ENCODE measurements at places on chromosomes 6 and 20.

GRCh38 chr6:138410048-138410735 is 6.2 kb downstream of the HEBP2 start:
- no peak for DNase-seq

GRCh38 chr6:108132863-108133262 is 33.0 kb upstream of the NR2E1 start:
- no peak for DNase-seq

DNA sequence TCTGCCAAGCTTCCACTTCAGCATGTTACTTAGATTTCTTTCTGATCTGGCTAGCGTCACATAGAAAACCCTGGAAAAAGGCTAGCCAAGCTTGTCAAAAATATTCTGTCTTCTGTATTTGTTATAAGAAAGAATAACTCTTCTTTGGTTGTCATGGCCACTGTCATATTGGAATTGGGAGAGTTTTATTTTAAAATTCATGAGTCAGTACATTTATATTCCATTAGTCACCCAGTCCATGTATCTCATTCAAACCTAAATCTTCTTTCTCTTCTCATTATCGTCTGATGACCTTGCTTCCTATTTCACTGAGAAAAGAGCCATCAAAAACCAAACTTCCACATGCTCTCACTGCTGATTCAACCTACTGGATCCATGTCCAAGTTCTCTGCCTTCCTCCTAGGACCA is 65.7 kb downstream of the EPM2A start:
- no peak for DNase-seq

DNA sequence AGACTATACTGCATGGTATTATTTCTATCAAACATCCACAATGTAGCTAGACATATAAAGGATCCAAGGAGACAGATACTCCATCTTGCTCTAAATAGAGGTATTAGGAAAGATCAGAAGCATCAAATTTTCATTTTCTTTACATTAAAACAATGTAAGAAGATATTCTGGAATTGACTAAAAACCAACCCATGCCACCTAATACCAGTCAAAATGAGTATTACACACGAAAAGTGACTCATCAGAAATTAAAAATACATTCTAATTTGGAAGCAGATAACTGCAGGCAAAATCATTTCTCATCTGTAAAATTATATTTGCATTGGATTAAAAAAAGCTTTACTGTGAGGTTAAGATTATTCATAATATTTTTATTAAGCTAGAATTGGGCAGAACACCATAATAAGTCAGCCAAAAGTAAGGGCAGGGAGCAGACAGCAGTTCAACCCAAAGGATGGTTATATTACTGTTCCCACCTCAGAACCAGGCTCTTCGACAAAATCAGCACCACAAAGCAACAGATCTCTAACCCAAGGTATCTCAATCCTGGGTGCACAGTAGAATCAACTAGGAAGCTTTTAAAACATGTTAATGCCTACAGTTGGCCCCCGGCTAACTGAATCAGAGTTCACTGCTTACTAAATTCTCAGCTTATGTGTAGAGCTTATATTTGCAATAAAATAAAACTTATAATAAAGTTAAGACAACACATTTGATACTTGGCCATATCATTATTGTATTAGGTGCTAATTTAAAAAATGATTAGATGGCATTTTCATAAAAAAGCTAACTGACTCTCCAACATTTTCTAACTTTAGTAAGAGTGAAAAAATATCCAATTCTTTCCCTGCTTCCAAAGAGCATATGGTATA is 35.2 kb downstream of the SAMD3 start:
- no peak for DNase-seq

GRCh38 chr6:136655239-136656014 is 105.2 kb upstream of the MAP7 start:
- no peak for DNase-seq

Data from liver (tissue), 10 donors.